ENCODE measurements at places on chromosomes 1 and 21.
A peak's percentile ranks its signal among the peaks of the same experiment; 100 is the strongest.

GRCh38 chr1:67748630-67749029 is 63.6 kb downstream of the GADD45A start:
- no peak for DNase-seq

GRCh38 chr1:5274527-5274926 is 620.1 kb downstream of the AJAP1 start:
- no peak for DNase-seq

DNA sequence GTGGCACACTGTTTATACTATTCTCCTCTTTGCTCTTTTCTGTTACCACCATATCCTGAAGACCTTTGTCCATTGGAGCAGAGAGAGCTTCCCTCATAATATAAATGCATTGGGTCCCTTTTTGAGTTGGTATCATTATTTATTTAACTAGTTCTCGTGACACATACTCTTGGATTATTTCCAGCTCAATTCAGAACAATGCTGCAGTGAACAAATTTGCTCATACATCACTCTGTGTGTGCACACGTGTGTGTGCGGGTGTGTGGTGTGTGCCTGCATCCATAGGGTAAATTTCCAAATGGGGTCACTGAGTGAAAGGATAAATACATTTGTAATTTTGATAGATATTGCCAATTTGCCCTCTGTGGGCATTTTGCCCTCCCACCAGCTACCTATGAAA is 5.8 kb downstream of the PLA2G2A start:
- DNase-seq, result no peak

GRCh38 chr1:225428881-225429455 is 1.1 kb upstream of the LBR start:
- no peak for DNase-seq

DNA sequence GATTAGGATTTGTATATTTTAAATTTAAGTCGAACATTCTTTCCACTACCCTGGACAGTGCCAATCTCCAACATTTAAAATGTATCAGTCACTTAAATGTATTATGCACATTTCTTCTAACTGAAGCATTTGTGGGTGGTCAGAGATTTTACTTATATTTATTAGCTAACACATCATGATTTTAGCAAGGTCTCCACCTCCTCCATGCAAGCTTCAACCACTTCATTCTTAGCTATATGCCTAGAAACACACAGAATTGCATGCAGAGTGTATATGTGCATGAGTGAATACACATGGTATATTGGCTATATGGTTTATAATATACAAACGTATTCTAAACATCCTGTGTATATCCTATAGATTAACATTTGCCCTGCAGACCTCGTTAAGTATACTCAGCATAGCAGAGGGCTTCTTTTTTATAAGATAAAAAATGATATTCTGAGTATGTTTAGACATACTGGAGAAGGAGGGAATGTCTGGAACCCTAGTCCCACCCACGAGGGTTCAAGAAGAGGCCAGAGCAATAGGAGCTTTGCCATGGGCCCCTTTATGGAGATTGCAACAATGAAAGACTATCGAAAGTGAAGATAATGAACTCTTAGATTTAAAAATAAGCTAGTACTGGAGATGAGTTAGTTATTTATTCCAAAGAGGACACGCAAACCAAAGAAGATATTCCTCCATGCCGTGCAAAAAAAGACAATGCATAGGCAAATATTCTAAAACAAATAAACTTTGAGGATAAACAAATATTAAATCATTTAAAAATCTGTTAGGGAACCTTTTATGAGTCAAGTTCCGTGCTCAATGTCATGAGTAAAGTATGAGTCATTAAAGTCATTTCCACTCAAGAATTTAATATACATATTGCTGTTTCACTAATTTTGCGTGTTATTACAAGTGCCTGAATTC is 480.4 kb downstream of the SIPA1L2 start:
- no peak for DNase-seq

DNA sequence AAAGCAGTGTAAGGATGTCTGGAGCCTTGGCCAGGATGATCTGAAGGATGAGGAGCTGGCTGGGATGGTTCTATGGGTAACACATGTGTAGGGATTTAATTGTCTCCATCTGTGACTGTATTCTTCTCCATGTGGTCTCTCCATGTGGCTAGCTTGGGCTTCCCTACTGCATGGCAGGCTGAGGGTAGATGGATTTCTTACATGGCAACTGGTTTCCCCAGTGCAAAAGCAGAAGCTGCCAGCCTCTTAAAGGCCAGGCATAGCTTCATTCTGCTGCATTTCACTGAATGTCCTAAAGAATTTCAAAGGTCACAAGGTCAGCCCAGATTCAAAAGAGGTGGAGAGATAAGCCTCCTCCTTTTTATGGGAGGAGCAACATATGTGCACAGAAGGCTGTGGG is 61.7 kb downstream of the XCL2 start:
- DNase-seq, result no peak

GRCh38 chr1:169451218-169451824 is 24.0 kb upstream of the CCDC181 start:
- DNase-seq, result no peak

DNA sequence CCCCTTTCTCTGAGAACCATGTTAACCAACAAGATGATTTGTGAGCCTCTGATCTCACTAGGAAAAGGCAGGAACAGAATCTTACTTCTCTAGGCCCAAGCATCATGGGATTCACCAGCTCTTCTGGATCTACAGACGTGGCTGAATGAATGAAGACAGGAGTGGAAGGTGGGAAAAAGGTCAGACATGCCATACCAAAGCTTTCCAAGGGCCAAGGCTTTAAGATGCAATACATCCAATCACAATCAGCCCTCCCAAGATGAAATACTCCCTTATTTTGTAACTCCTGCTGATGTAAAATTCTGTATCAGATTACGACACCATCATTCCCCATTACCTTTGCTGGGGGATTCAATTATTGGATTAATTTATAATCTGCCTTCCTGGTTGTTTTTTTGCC is 80.9 kb downstream of the SSBP3 start:
- DNase-seq, result no peak

GRCh38 chr1:184889902-184890301 is 84.4 kb downstream of the NIBAN1 start:
- no peak for DNase-seq

DNA sequence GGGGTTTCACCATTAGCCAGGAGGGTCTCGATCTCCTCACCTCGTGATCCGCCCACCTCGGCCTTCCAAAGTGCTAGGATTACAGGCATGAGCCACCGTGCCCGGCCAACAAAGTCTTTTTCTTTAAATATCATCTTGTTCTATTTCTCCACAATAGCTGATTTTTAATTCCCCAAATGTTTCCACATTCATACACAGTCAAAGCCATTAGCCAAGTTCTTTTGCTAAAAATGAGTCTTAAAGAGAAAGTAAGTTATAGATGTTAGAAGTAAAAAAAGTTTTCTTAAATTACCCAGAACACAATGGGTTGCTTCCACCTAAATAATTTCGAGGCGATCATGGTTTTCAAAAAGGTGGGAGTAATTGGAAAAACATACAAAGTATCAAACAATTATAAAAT is 30.6 kb downstream of the C2CD2 start:
- DNase-seq, result no peak

DNA sequence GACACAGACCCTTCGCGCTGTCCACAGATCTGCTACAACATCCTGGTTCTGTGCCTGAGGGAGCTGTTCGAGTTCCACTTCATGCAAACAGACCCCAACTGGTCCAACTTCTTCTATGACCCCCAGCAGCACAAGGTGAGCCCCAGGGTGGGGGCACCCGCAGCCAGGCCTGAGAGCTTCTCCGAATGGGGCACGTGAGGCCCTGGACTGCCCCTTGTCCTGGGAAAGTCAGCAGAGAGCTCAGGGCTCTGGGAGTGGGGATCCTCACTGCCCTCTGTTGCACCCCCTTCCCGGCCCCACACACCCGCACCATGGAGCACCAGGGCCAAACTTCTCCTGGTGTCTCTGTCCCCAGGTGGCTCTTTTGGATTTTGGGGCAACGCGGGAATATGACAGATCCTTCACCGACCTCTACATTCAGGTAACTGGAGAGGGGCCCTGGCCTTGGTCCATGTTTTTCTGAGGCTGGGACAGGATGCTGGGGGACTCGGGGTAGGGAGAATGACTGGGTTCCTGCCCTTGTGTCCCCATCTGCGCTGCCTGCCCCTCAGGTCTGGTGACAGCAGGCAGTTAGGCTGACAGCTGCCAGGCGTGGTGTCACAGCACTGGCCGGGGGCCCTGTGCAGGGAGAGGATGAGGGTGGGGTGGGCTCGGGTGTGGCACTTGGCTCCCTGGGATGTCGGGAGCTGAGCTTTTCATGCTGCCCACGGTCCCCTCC is 44.6 kb downstream of the COQ8A start:
- no peak for DNase-seq

DNA sequence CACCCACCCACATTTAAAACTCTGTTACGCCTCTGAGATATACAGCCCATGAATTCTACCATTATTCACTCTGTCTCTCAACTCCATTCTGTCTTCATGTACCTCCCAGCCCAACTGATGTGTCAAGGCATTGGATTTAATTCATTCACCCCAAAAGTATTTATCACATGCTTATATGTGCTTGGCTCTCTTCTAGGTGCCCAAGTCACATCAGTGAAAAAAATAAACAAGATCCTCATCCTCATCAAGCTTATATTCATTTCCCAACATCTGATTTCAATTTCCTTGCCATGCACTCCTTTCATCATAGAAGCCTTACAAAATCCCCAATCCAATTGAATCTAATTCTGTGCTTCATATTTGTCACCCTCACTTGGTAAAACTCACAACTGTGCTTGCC is 967.6 kb downstream of the LTN1 start:
- DNase-seq, result no peak

- peak; percentile 24 for DNase-seq
Observed at GRCh38 chr1:73998348-73998959, 199.5 kb downstream of the LRRIQ3 start.
